ENCODE measurements at places on chromosomes 1 and 21. TPM values are rescaled to one million over a fixed set of nuclear protein-coding genes. Genes with fewer than 3 reads are reported as not detected.

GRCh38 chr1:224535641-224536040, 80.5 kb upstream of the CNIH3 start:
- DNase-seq, result no peak

DNA sequence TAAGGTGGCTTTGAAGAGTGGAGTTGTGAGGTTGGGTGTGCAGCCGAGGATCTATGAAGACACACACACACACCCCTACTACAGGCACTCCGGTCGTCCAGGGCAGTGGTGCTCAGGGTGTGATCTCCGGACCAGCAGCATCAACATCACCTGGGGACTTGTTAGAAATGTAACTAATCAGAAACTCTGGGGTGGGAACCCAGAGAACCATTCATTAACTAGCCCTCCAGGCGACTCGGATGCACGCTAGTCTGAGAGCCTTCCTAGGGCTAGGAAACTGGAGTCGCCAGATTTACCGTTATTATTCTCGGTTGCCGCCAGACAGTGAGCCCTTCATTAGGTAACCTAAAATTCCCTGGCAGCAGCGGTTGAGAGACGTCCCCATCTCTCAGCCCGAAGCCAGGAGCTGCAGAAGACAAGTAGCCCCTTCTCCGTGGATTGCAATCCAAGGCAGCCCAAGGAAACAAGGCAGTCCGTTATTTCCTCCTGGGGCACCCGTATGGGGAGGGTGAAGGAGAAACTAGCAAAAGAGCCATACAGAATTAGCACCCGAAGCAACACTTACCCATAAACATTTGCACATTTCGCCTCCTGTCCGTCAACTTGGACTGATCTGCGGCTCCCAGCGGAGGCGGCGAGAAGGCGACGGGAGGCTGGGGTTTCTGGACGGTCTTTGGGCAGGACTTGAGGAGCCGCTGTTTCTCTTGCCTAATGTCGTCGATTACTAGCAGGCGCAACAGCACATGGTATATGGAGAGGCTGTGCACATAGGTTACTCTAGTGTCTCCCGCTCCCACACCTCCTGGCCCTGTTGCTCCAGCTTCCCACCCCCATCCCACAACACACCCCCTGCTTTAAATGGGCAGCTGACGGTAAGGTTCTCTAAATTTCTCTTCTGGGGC, 2.9 kb upstream of the CCN1 start:
- no peak for DNase-seq

DNA sequence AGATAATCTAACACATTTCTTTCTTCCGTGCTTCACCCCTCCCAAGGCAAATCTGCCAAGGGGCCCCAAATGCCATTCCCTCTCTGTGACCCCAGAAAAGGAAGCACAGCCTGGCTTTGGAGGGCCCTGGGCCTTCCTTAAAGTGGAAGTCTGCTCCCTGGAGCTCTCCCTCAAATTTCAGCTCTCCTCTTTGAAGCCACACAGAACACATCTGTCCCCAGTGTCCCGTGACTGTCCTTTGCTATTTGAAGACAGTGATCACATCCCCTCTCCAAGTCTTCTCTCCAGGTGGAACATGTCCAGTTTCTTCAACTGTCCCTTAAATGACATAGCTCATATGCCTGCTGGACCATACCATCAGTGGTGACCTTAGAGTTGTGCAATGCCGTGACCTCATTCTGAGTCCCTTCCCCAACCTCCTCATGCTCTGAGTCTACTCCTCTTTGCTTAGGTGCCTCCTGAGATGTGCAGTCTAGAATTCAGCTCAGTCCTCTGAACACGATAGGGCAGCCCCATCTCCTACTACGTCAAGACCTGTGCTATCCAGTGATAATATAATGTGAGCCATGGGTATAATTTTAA, 18.4 kb upstream of the FOXO6 start:
- no peak for DNase-seq

DNA sequence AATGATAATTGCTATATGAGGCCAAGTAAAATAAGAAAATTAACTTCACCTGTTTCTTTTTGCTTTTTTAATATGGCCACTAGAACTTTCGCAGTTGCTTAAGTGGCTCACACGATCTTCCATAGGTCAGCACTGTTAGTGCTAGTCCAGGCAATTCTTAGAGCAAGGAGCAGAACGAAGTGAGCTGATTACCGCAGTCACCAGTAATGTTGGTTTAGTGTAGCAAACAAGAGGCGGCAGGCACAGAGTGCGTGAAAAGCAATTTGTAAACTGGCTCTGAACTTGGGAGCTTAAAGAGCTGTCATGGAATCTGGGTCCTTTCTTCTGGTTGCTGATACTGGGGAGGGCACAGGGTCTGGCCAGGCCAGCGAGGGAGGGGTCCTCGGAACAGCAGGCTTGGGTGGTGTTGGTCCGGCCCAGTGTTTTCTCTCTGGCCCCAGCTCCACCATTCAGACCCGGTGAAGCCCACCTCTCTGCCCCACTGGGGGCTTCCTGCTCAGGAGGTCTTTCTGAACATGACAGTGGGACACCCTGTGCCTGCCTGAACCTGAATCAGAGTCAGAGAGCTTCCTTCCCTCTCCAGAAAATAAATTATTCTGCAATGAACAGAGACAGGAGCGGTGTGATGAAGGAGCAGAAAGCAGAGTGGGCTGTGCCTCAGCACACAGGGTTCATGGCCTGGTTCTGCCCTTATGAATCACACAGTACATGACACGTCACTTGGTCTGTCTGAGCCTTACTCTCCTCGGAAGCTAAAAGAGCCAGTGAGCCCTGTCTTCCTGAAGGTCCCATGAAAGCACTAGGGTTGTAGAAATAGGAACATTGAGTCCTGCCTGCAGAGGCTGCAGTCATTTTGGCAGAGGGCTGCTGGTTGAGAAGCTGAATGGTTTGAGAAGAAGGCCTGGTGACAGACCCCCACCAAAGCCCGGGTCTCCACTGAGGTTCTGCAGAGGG, 11.9 kb downstream of the ETS2 start:
- peak; percentile 61 for DNase-seq

DNA sequence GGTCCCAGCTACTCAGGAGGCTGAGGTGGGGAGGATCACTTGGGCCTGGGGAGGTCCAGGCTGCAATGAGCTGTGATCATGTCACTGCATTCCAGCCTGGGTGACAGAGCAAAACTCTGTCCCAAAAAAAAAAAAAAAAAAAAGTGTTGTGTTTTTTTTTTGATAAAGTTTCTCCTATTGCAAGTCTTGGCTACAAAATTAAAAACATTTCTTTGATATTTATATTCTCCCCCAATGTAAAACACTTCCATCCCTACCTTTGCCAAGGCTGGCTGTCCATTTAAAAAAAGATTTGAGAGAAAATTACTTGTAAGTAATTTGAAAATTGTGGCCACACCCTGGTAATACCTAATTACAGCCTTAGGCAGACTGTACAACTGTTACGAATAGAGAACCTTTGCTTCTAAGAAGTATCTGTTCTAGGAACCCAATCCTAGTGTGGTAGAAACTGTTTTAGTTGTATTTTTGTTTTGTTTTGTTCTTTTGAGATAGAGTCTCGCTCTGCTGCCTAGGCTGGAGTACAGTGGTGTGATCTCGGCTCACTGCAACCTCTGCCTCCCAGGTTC, 11.2 kb downstream of the ZNF436 start:
- DNase-seq, result no peak

DNA sequence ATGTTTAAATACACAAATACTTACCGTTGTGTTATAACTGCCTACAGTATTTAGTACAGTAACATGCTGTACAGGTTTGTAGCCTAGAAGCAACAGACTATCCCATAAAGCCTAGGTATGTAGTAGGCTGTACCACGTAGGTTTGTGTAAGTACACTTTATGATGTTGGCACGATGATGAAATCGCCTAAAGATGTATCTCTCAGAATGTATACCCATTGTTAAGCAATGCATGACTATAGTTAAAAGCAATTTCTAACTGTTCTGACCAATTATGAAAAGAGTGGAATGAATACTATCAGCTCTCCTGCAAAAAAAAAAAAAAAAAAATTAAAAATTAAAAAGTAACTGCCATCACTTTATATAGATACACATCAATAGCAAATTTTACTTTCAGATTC, 11.4 kb downstream of the HP1BP3 start:
- no peak for DNase-seq

The EDARADD gene
- total RNA-seq, result not detected

The USH2A gene
- total RNA-seq, result not detected
